Mesenchymal stem cell (in vitro differentiated cells and primary cell): ENCODE measurements at places on chromosomes 16 and 17.

GRCh38 chr17:75069783-75070182 is 18.0 kb upstream of the SLC16A5 start:
- DNase-seq, result peak; percentile 34

DNA sequence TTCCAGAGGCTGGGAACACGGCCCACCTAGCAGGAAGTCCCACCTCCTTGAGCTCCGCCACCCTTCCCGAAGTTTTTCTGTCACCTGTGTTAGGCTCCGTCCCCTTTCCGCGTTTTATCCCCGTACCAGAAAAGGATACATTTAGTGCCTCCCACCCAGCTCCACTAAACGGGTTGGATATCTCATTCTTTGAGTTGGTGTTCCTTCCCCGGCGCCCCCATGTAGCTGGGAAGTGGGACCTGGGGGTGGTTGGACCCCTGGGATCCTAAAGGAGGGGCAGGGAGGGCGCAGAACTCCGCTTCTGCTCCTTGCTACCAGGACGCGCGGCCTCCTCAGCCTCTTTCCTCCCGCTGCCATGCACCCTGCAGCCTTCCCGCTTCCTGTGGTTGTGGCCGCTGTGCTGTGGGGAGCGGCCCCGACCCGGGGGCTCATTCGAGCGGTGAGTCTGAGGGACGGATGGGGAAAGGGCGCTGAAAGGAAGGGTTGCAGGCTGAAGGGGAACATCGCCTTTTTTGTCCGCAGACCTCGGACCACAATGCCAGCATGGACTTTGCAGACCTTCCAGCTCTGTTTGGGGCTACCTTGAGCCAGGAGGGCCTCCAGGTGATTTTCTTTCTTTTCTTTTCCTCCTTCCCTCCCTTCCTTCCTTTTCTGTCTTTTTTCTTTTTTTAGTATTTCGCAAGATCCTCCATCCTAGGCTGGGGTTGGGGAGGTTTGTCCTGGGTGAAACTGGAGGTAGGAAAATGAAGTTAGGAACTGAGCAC is 669 bp downstream of the RNF167 start:
- no peak for DNase-seq

DNA sequence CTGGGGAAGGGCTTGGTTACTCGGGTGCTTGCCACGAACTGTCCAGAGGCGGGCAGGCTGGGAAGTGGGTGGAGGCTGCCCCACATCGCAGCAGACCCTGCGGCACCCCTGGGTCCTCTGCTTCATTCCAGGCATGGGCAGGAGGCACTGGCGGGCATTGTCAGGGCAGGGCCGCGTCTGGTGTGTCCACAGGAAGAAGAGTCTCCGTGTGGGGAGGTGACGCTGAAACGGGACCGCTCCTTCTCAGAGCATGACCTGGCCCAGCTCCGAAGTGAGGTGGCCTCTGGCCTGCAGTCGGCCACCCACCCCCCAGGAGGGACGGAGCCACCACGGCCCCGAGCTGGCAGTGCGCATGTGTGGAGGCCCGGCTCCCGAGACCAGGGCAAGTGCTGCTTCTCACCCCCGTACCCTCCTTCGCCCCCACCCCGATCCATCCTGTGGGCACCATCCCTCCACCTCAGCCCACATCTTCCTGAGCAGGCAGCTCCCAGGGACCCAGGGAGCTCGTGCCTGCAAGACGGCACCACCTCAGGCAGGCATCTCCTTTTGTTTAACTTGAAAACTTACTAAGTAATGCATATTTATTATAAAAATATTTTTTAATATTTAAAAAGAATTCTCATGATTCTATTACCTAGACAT is 14.3 kb upstream of the TCF25 start:
- DNase-seq, result no peak

- no peak for DNase-seq
These were observed 209.7 kb downstream of the MSI2 start for GRCh38 chr17:57466017-57466471.

DNA sequence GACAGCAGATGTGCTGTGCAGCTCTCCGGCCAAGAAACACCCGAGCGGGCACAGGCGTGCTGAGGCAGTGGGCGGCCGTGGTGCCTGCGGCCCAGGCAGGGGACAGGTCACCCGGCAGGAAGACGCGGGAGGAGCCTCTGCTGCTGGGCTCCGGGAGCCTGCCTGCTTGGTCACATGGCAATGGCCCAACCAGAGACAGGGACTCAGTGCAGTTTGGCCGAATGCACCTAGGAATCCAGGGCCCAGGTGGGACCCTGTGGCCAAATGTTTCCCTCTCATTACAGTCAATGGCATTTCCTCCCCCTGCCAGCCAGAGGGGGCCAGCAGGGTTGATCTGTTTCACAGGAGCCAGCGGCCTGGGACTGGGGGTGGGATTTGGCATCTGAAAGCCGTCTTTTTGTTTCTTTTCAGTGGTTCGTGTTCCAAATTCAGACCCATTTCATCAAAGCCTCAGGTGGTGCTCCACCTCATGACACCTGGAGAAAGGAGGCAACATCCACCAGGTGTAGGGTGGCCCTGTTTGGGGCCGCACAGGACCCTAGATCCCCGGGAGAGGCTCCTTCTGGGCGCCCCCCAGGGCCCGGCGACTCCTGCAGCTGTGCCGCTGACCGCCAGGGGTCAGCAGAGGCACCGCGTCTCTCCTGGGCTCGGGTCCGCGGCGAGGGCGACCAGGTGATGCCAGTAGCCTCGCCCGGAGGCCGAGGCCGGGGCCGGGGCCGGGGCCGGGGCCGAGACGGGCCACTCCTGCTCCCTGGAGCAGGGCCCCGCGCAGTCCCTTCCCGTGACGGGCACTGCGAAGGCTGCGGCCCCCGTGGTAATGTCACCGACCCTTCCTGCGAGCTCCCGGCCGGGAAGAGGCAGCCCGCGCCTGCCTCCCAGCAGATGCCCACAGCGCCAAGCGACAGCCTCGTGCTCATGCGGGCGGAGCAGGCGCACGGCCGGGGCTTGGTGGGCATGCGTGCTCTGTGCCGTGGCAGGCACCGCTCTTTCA is 118.5 kb downstream of the C16orf78 start:
- DNase-seq, result peak; percentile 20

GRCh38 chr16:72612256-72612655 is 435.7 kb downstream of the ZFHX3 start:
- no peak for DNase-seq

DNA sequence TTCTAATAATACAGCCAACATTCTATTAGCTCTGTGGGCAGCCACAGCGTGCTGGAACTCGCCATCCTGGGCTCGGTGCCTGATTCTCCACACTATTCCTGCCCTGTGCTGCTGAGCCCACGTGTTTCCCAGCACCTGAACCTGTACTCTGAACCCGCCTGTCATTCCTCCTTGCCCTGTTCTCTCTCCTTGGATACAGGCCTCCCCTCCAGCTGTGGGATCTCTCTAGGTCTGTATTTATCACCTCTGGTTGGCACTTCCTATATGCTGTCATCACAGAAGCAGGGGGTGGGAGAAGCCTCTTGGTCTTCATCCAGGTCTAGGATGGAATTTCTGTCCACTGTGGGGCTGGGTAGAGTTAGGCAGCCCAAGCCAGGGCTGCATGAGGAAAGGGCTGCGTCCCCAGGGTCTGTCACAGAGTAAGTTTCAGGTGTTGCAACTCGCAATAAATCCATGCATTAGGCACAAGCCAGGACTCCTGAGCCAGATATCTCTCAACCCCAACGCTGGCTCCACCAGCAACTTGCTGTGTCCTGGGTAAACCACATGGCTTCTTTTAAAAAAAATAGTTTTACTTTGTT is 56.0 kb downstream of the ABAT start:
- DNase-seq, result no peak

GRCh38 chr17:37764383-37764782 is 19.5 kb upstream of the HNF1B start:
- no peak for DNase-seq

DNA sequence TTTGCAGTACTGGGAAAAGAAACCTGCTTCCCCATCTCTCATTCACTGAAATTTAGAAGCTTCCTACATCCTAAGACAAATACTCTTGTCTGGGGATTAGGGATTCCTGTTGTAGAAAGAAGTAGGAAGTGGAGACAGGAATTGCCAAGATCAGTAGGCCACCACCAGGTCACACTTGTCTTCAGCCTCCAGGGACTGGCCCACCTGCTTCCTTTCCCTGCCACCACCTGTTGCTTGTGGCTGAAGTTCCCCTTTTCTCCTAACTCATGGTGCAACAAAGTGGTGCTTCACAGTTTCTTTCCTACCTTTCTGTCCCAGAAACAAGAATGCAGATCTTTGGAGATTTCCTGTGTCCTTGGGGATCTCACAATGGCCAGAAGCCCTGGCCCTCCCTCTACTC is 82.4 kb downstream of the WNT3 start:
- no peak for DNase-seq

DNA sequence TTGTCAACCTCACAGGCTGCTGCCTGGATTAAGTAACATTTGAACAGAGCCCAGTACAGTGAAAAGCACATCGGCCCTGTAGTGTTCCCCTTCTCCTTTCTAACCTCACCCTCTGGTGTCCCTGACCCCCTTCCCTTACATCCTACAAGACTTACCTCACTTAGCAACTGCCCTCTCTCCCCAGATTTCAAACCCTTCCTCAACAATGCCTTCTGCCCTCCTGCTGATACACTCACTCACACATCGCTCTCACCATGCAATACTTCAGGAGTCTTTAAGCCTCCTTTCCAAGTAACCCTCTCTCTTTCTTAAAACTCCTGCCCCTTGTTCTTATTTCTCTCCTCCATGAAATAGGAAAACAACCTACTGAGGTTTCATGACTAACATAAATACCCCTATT is 17.8 kb downstream of the ZZEF1 start:
- DNase-seq, result no peak

DNA sequence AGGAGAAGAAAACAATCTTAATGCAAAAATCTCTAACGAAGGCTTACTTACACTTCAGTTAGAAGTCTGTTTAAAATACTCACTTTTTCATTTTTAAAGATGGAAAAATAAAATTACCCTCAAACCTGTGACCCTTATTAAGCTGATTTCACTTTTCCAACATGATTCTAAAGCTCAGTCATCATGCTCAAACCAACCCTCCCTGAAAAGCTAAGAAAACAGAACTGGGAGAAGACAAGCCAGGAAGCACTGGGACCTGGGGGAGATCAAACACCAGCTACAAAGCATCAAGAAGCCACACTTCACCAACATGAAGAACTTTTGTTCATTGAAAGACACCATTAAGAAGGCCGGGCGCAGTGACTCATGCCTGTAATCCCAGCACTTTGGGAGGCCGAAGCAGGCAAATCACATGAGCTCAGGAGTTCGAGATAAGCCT is 88.8 kb downstream of the LITAF start:
- DNase-seq, result peak; percentile 87

- no peak for DNase-seq
These were observed 1.3 kb upstream of the KCTD13 start for GRCh38 chr16:29927070-29927905.

GRCh38 chr17:45226576-45226975 is 4.9 kb downstream of the FMNL1 start:
- DNase-seq, result no peak

- no peak for DNase-seq
These were observed 16.2 kb upstream of the SEZ6 start for GRCh38 chr17:29022074-29022473.

GRCh38 chr16:25258861-25259179 is 1.2 kb upstream of the ZKSCAN2 start:
- no peak for DNase-seq

DNA sequence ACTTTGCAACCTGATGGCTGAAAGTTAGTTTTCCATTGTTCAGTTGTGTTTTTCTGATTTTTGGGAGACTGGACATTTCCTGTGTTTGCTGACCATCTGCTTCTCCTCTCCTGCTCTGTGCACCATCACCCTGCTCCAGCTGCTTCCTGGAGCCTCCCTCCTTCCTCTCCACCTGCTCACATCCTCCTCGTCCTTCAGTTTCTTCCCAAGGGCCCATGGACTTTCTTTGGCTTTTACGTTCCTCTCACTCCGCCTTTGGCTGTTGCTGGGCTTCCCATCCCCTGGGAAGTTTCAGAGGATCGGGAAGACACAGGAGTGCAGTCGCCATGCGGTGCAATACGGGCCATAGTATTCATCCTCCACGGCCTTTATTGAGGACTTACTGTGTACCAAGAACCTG is 61.6 kb downstream of the TNFRSF13B start:
- DNase-seq, result no peak

DNA sequence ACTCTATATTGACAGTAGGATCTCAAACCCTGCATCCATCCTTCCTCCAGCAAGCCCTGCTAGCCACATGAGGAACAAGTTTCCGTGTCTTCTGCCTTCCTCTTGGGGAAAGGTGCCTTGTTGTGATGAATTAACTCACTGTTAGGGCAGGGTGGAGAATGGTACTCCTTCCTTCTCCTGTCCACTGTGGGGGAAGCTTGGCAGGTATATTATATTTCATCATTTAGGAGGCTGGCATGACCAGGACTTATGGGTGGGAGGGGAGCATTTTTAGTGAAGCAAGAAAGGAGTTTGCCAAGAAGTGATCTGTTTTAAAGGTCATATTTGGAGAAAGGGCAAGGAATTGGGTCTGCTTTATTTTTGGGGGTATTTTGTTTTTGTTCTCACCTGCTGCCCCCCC is 9.3 kb upstream of the CDC6 start:
- DNase-seq, result no peak

DNA sequence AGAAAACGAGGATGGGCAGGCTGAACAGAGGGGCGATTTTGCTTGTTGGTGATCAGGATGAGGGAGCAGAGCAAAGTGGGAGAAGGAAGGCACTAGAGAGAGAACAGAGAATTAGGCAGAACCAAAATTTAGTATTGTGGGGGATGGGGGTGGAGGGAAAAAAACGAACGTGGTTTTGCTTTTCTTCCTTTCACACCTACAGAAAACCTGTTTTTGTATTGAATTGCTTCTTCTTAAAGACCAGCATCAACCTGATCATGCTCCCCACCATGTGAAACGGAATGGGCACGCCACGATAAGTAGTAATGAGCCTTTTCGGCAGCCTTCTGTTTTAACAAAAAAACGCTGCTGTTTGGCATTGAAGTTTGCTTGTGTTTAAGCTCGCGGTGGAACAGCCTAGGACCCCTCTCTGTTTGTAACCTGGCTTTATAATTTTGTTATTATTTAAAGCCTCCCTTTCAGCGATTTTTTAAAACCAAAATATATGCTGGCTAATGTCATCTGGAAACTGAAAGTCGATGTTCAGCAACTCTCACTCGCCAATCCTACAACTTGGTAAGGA is 36.8 kb downstream of the ERCC4 start:
- no peak for DNase-seq

DNA sequence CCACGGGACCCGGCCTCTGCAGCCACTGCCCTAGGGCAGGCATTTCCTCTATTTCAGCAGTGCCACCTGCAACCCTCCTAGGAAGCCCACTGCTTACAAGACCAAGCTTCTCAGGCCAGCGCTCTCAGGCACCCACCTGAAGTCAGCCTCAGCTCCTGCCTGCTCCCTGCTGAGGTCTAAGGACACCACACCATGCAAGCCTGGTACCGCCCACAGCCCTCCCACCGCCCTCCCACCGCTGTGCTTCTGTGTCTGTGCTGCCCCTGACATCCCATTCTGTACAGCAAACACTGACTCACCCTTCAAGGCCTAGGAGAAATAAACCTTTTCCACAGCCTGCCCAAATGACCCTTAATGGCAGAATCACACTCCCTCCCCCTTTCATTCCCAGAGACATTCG is 6.3 kb downstream of the CLUH start:
- DNase-seq, result peak; percentile 74
